ENCODE measurements at places on chromosomes 11 and 22.

DNA sequence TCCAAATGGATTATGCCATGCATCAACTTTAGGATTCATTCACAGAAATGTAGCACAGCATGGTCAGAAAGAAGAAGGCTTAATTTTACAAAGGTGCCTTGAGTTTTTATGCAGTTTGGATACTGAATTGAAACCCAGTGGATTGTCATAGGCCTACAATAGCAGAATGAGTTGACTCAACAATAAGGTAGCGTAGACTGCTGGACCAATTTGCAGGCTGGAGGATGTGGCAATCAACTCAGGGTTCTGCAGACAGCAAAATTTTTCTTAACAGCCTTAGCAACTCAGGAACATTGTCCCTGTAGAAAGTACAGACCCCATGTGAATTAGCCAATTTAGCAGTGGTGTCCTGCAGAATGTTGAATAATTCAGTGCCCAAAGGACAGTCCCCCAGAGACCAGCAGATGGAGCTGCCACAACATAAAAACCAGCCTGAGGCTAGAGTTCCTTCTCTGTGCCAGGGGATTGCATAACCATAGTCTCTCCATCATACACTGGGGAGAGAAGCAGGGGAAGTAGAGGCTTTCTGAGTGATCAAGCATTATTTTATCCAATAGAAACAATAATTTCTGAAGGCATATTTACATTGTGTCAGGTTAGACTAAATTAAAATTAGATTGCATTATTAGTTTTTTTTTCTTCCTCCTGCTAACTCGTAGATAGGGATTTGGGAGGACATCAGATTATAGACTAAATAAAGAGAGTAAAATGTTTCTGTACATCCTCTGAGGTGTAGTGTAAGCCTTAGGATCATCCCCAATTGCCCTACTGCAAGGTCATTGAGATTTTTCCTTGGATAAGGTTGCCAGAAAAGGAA lies 20.3 kb upstream of the MRPL17 start:
- peak; percentile 62 for DNase-seq

GRCh38 chr11:97607291-97608000 lies 1217.6 kb downstream of the JRKL start:
- DNase-seq, result no peak

DNA sequence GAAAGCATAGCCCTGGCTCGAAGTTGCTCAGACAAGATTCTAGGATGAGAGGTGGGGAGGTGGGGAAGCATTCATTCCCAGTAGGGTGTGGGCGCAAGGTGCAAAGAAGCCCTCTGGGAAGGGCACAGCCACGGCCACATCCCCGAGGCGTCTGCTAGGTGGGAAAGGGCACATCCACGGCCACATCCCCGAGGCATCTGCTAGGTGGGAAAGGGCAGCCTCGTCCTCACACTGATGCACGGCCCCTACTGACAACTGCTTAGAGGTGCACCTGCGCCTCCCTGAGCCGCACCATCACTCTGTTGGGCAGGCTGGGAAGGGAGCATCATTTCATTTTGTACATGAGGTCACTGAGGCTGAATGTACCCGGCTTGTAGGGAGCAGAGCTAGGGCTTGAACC lies 94.6 kb upstream of the PITPNB start:
- no peak for DNase-seq

- DNase-seq, result no peak
Observed at GRCh38 chr11:110380836-110381622, 48.7 kb upstream of the FDX1 start.

DNA sequence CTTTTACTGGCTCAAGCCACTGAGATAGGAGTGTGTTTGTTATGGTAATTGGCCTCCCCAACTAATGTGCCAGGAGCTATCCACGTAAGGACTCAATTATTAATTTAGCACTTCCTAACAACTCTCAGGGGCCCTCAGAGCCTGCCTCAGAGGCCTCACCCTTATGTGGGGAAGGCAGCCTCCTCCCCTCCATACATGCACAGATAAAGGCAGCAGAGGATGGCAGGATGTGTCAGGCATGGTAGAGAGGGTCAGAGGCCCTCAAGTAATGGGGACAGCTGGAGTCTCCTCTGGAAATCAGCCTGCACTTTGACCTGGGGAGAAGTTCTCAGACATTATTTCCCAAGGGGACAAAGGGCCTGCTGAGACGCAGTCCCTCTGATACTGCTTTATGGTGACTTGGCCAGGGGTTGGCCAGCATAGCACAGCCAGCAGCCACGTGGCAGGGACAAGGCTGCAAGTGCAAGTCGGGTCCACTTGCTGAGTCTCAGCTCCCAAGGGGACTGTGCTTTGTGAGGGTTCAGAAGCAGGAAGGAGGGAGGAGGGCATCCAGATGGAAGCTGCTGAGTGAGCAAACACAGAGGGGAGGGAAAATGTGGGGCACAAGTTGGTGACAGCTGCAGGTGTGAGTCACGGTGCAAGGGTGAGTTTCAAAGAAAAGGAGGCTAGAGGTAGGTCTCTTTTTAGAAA lies 17.0 kb downstream of the MOGAT2 start:
- no peak for DNase-seq

GRCh38 chr11:1150769-1151365 lies 6.9 kb upstream of the MUC5AC start:
- DNase-seq, result no peak

GRCh38 chr11:45610627-45611026 lies 54.8 kb downstream of the CHST1 start:
- DNase-seq, result no peak

Measured in WERI-Rb-1 (cell line).